ENCODE measurements at places on chromosomes 2 and 18.
A peak's percentile ranks its signal among the peaks of the same experiment; 100 is the strongest.

GRCh38 chr2:190534310-190535120, at the start of gene NEMP2:
Gene NEMP2 (minus strand): TSS chr2:190534722. CDS start chr2:190534655, 67 bp downstream.
- peak; percentile 82 for DNase-seq

DNA sequence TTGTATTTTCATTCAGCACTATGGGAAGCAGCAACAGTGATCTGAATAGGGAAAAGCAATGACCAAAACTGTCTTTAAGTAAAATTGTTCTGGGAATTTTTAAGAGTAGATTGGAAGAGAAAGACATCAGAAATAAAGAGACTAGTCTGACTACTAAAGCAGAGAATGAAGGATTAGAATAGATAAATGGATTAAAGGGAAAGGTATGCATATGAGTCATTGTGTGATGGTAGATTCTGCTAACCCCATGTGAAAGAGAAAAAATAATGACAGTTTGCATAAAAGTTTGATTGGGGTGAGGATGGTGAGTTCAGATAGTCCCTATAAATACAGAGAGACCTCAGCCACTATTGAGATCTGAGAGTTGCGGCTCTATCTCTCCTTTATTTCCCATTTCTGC, 139.6 kb upstream of the DCC start:
- DNase-seq, result no peak

DNA sequence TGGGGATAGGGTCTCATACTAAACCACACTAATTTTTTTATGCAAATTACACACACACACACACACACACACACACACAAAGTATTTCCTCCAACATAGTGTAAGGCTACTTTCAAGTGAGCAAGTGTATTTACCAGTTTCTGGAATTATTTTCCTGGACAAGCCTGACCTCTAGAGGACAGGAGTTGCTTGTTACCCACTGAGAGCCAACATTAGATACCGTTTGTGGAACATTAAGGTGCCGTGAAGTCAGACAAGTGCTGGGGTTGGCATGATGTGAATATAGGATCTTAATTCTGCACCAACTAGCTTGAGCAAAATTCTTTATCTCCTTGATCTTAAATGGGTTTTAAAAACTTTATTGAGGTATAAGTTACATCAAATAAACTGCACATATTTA, 39.3 kb upstream of the SERPINB2 start:
- no peak for DNase-seq

DNA sequence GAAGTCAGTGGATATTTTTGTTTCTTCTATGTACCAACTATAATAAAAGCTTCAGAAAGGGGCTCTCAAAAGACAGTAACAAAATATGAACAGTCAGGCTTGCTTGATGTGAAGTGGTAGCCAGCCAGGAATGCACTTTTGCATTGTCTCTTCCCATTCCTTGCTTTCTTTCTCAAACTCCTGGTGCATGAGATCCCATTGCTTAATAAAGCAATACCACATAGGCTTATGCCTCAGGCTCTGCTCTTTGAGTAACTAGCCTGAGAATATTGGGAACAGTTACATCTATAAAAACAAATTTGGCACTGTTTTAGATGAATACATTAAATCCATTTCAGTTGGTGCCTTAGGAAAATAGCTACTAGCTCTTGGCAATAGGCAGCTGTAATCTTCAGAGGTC, 62.6 kb upstream of the ST6GAL2 start:
- no peak for DNase-seq

- peak; percentile 71 for DNase-seq
Observed at GRCh38 chr2:105802587-105802986, 57.9 kb downstream of the NCK2 start.

DNA sequence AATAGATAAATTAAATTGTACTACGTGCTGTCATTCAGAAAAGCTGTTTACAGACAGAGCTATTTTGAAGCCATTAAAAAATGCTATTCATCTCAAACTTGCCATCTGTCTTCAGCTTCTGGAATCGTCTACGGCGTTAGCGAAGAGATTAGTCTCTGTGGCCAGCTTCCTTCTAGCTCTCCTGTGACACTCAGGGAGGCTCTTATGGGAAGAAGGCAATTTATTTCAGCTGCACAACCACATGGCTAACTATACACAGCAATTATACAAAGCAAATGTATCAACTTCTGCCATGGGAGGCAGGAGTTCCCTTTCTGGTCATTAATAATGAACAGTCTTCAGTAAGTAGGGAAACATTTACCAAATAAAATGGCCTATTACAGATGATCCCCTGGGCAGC, 6.3 kb downstream of the CTAGE1 start:
- no peak for DNase-seq

DNA sequence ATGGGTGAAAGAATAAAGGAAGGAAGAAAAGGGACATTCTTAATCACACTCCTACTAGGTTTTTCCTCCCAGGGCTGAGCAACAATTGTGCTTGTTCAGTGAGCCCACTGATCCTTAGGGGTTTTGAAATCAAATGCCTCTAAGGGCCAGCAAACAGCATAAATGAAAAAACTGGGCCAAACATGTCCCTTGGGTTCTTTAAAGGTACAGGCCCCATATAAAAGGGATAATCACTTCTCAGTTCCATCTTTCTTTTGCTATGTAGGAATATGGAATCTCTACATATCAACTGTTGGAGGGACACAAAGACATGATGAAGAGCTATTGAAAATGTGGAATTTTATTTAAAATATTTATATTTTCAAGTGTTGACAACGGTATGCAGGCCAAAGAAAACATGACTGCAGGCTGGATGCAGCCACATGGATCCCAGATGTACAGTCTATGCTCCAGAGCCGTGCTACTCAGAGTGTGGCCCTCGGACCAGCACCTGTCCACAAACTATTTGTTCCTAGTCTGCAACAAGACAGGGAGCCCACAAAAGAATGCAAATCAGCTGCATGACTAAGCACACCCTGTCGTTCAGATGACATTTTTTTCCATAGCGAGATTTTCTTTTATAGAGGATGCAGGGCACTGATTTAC, 110.0 kb downstream of the CDH20 start:
- DNase-seq, result no peak

DNA sequence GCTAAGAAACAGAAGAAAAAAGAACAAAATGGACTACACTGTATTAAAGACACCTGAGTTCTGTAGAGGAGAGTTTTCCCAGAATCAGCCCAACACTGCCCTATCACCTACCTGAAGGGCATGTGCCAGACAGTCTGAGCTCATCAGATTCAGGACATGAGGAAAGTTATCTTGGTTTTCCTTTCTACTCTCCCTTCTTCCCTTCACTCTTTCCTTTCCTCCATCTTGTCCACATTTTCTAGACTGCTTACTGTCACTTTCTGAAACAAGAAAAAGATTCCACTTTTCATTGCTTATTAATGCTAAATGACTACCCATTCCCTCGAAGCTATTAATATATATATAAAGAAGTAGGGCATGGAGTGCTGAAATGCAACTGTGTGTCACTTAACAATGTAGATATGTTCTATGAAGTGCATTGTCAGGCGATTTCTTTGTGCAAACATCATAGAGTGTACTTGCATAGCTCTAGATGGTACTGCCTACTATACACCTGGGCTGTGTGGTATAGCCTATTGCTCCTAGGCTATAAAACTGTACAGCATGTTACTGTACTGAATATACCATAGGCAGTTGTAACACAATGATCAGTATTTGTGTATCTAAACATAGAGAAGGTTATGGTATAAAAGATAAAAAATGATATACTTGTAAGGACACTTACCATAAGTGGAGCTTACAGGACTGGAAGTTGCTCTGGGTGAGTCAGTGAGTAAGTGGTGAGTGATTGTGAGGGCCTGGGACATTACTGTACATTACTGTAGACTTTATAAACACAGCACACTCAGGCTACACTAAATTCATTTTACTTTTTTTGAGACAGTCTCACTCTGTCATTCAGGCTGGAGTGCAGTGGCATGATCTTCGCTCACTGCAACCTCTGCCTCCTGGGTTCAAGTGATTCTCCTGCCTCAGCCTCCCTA, 145.5 kb upstream of the ITGA6 start:
- DNase-seq, result no peak

GRCh38 chr2:240563951-240564560, 3.9 kb downstream of the DUSP28 start:
- no peak for DNase-seq

DNA sequence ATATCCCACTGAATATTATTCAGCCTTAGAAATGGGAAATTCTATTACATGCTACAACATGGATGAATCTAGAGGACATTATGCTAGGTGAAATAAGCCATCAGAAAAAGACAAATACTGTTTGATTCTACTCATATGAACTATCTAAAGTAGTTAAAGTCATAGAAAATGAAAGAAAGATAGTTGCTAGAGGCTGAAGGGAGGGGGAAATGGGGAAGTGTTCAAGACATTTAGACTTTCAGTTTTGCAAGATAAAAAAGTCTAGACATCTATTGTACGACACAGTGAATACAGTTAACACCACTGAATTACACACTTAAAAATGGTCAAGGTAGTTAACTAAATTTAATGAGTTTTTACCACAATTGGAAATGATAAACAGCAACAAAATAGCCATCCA, 835.9 kb upstream of the CHAC2 start:
- no peak for DNase-seq

- DNase-seq, result no peak
Observed at GRCh38 chr18:70421471-70422390, 132.9 kb downstream of the SOCS6 start.

GRCh38 chr2:94985636-94986035, 39.9 kb upstream of the MAL start:
- DNase-seq, result no peak

DNA sequence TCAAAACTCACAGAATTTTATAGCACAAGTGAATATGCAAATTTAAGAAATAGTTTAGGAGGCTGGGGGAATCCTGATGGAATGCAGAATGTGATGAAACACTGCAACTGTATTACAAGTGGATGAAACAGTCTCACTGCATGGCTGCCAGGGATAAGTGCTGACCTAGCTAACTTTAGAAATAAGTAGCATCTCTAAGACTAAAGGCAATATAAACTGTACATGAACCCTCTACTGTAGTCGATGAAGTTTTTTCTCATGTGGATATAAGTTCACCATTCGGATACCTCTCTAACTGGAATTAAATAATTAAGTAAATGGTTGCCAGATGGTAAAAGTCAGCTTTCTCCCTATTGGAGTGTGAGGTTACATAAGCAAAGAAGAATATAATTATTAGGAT, 777.8 kb upstream of the RAB6C start:
- DNase-seq, result no peak

DNA sequence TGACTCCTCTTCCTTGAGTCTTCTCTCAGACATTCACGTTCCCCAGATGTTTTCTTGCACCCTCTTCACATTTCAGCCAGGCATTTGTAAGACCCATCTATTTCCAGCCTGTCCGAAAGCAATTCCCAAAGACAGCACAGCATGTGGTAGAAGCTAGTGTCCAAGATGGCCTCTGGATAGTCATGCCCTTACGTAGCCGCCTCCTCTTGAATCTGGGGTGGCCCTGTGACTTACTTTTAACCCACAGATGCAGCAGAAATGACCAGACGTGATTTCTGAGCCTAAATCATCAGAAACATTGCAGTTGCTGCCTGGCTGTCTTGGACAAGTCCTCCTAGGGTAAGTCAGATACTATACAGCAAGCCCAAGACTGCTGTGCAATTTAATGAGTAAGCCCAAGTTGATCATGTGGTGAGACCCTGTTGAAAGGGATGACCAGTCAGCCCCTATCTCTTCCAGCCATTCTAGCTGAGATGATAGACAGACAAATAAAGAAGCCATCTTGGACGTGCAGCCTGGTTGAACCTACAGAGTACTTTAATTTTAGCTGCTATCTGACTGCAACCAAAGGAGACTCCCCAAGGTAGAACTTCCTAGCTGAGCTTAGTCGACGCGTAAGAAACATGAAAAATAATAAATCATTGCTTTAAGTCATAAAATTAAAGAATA, 12.3 kb downstream of the ARL5A start:
- DNase-seq, result no peak

DNA sequence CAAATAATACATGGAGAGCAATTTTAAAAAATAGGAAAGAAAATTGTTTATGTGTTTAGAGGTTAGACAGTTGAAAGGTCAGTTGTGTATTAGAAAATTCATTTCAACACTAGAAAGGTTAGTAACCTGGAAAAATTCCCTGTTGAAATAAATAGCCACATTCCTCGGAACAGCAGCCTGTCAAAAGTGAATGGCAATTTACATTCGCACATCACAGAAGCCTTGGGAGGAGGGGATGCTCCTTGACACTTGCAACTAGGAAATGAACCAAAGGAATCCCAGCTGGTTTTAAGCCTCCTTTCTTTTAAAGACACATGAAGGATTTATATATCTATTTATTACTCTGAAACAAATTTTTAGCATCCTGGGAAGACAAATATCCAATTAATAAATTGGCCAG, 653.5 kb upstream of the LRRTM4 start:
- DNase-seq, result no peak

GRCh38 chr2:111710613-111711012, 173.4 kb downstream of the ANAPC1 start:
- no peak for DNase-seq

DNA sequence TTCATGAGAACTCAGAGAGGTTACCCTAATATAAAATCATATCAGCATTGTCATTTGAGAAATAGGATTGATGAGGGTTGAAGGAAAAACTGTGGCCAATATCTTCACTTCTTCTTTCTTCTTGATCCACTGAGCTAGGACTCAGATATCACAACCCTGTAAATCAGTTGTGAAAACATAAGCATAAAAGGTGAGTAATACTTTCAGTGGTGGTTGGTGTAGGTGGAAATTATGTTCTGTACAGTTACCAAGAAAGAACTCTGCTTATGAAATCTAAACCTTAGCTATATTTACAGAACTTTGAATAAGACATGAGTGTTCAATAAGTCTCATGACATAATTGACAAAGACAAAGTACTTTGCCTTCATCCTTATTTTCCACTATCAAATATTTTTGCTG, 56.3 kb downstream of the PAX3 start:
- no peak for DNase-seq

GRCh38 chr18:56823986-56824565, 172.9 kb downstream of the WDR7 start:
- DNase-seq, result no peak

DNA sequence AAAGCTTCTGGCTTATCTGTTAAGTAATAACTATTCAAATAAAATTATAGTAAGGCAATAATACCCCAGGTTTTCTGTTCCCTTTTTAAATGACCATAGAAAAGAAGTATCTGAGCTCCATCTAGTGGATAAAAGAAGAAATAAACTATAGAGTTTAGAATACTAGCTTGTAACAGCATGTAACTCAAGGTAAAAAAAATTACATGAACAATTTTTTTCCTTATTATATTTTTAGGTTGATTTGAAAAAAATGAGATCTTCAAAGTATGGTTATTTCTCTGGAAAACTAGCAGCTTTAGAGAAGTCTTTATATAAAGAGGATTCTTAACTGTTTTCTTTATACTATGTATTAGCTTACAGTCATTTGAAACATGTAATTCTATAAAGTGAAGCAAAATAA, 58.1 kb downstream of the NCKAP1 start:
- DNase-seq, result no peak

- DNase-seq, result no peak
Observed at GRCh38 chr2:96247009-96247408, 18.8 kb downstream of the TMEM127 start.

- no peak for DNase-seq
Observed at GRCh38 chr2:96923201-96923600, 53.3 kb upstream of the SEMA4C start.
